Fibroblast of skin of right biceps (primary cell): ENCODE measurements at places on chromosomes 16 and 17.

- no peak for DNase-seq
Observed at GRCh38 chr17:279776-280175, 72.8 kb downstream of the RPH3AL start.

- peak; percentile 58 for DNase-seq
Observed at GRCh38 chr16:80526418-80527061, 14.3 kb upstream of the DYNLRB2 start.

DNA sequence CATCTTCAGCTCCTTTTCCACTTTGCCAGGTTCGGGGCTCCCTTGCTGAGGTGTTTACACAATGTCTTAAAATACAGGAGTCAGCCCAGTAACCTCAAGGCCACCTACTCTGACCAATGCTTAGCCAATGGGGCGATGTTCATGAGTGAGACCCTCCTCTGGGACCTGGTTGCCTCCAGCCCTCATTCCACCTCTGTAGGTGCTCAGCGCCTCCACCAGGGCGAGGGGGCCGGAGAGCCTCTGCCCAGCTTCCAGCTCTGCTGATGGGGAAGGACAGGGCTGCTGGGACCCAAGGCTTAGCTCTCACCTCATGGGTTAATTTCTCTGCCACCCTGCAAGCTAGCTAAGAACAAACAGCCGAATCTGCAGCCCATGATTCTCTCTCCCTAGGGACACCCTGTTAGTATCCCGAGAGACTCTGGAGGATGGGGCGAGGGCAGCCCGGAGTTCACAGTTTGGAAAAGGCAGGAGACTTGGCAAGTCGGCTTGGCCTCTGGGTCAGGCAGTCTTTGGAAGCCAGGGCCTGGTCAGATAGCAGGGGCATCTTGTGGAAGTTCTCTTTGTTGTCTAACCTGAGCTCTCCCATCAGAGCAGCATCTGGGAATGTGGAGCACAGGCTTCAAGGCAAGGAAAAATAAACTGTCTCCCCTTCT, 16.2 kb downstream of the SRCIN1 start:
- DNase-seq = no peak

- no peak for DNase-seq
Observed at GRCh38 chr17:76845541-76846017, 22.6 kb upstream of the MGAT5B start.

GRCh38 chr16:67068212-67068753, 39.3 kb downstream of the CBFB start:
- no peak for DNase-seq

- DNase-seq = no peak
Observed at GRCh38 chr17:41434415-41434814, 6.4 kb downstream of the KRT38 start.

DNA sequence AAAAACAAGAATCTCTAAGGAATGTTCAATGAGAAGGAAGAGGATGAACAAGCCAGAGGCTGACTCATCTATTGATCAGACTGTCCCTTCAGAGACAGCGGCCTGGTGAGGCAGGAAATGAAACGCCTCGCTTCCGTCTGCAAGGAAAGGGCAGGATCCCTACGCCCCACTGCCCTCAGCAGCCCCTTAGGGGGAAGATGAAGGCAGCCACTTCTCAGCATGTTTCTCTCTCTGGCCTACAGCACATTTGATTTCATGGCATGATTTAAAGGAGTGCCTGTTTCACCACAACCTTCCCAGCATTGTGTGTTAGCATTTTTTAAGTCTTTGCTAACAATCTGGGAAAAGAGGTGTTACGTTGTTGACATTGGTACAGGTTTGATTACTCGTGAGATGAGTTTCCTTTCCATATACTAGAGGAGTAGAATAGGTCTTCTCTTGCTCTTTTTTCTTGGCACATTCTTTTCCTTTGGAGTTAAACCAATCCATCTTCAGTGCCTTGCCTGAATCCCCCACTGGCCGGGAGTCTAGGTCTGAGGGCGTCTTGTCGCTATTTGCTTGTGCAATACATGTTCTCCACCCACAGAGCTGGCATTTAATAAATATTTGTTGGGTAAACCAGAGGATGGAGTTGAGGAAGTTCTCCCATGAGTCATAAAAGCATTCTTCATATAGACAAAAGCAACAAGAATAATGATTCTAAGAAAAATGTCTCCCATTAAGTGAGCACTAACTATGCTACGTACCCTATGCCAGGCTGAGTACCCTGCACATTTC, 47.4 kb downstream of the RBFOX3 start:
- peak; percentile 42 for DNase-seq

- DNase-seq = peak; percentile 81
Observed at GRCh38 chr17:75364078-75364477, 41.4 kb downstream of the GRB2 start.

GRCh38 chr17:75144816-75145512, 9.3 kb downstream of the JPT1 start:
- DNase-seq = no peak

GRCh38 chr17:38900978-38901656, 24.3 kb upstream of the LASP1NB start:
- DNase-seq = peak; percentile 100

GRCh38 chr17:62625184-62625869, 2.1 kb upstream of the MRC2 start:
- no peak for DNase-seq
